Mucosa of gallbladder (tissue), 1 donor: ENCODE measurements at places on chromosomes 5 and 9.

- DNase-seq: no peak
Measured at GRCh38 chr9:99466104-99466503, 244.0 kb downstream of the SEC61B start.

DNA sequence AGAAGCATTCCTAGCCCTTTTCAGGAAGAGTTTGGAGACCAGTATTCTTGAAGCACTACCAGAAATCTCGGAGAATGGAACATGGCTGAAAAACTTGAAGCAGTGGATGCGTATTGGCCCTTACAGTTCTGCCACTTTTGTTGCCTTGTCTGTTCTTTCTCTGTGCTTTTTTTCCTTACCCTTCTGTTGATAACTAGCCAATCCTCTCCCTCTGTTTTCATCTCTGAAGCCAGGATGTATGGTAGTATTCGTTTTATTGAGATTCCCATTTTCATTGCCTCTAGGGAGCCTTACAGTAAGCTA is 564 bp upstream of the CCNH start:
- no peak for DNase-seq

- DNase-seq: no peak
Measured at GRCh38 chr9:70586476-70586875, 172.0 kb upstream of the KLF9 start.

DNA sequence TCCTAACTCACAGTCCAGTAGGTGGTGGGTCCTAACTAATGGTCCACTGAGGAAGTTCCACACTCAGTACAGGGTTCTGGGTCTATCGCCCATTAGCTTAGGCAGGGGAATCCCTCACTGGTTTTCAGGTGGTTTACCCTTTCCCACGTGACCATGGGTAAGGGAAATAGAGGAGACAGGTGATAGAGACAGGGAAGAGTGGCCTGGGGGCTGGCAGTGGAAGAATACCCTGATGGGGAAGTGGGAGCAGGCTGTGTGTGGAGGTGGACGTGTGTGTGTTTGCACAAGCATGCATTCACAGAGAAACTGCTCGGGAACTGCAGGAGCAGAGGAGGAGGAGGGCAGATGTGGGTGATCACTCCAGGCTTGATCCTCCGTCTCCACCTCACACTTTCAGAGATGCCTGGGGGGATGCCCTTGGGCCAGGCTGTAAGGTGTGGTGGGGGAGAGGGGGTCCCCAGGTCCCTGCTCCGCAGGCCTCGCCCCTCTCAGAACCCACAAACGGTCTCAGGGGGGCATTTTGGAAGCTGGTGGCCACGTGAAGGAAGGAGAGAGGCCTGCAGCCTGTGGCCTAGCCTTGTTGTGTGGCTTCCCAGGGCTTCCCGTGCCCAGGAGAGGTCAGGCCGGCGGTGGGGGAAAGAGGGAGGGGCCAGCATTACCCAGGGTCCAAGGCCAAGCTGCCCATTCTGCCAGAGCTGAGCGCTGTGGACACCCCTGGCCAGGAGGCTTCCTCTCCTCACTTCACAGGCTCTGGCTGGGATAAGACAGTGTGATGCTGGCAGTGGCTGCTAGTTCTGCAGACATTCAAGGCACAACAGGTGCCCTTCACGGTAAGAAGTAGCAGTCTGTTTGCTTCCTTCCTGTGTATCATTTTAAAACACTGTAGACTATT is 80.0 kb downstream of the OTULIN start:
- no peak for DNase-seq

- DNase-seq: peak; percentile 60
Measured at GRCh38 chr5:112958093-112959088, 18.2 kb upstream of the DCP2 start.

- no peak for DNase-seq
Measured at GRCh38 chr9:110329639-110330230, 7.9 kb downstream of the TXNDC8 start.

GRCh38 chr9:111095441-111095840 is 57.2 kb upstream of the LPAR1 start:
- DNase-seq: no peak

- no peak for DNase-seq
Measured at GRCh38 chr9:2231101-2231500, 216.0 kb downstream of the SMARCA2 start.

DNA sequence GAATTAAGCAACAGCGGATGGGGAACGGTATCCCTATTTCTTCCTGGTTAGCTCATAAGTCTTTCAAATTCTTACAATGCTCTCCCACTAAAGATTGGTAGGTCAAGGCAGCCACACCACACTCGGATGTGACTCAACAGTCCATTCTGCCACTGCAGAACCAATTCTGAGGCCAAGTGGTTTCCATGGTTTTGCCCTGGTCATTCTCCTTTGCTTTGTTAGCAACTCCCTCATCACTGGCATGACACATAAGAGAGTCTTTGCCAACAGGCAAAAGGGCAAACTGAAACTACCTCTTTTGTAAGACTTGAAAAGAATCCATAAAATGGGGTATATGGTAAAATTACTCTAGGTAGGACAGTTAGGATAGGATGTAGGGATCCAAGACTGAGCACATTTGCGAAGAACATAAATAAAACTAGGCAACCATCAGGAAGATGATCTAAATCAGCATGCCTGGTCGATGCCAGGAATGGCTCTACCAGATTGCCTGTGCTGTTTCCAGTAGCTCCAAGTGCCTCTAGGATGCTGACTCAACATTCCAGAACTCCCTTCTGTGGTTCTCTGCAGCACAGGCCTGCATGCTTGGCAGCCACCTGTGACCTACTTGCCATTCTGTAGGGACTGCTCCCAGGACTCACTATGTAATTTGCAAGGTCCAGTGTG is 105.4 kb downstream of the DCP2 start:
- DNase-seq: no peak

GRCh38 chr5:135324897-135325650 is 74.0 kb downstream of the MACROH2A1 start:
- DNase-seq: no peak

DNA sequence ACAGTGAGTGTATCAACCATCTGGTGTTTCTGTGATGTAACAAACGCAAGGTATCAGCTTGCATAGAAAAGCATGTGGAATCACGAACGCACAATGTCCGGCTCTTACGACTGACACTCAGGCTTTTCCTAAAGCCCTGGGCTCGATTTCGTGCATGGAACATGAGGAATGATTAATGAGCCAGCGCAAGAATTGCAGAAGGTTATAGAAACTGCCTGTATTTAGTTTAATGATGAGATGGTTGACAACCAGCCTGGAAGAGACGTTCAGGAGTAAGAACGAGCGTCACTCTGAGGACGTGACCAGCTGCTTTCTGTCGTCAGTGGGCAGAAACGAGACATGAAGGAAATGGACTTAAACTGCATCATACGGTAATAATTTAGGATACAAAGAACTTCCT is 497.6 kb downstream of the IRX1 start:
- DNase-seq: no peak

GRCh38 chr5:79508354-79508753 is 5.6 kb downstream of the HOMER1 start:
- no peak for DNase-seq

- no peak for DNase-seq
Measured at GRCh38 chr5:115573133-115573532, 28.6 kb upstream of the FEM1C start.

DNA sequence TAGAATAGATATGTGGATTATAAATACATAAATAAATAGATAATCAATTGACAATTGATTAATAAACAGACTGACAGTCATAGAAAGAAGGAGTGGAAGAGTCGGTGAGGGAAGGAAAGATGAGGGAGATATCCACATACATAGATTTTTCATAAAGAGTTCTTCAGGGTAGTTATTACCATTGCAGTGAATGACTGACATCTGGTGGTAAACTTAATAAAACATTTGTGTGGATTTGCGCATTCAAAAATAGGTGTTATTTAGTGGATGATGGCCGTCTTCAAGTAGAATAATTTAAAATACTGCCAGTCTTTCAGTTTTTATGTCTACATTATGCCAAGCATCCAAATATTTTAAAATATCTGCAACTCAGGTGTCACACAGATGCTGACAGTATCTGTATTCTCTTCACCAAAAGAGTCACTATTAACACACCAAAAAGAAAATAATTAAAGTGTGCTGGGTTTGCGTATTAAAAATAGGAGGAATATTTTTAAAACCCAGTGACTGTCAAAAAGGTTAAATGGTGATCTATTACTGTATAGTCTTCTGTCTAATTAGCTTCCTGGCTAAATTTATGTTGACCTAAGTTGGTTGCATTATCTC is 78.8 kb downstream of the GIN1 start:
- DNase-seq: no peak

DNA sequence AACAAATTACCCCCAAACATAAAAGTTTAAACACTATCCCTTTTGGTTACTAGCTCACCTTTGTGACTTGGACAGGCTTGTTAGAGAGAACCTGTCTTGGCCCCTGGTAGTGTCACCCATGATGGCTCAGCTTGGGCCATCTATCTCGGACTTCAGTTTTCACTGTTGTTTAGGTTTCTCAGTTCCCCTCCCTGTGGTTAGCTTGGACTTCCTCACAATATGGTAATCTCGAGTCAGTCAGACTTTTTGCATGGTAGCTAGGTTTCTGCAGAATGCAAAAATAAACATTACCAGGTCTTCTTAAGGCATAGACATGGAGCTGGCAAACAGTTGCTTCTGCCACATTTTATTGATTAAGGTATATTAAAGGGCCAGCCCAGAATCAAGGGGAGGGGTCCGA is 324.3 kb upstream of the RORB start:
- no peak for DNase-seq

GRCh38 chr9:115671963-115672305 is 481.7 kb upstream of the PAPPA start:
- no peak for DNase-seq

DNA sequence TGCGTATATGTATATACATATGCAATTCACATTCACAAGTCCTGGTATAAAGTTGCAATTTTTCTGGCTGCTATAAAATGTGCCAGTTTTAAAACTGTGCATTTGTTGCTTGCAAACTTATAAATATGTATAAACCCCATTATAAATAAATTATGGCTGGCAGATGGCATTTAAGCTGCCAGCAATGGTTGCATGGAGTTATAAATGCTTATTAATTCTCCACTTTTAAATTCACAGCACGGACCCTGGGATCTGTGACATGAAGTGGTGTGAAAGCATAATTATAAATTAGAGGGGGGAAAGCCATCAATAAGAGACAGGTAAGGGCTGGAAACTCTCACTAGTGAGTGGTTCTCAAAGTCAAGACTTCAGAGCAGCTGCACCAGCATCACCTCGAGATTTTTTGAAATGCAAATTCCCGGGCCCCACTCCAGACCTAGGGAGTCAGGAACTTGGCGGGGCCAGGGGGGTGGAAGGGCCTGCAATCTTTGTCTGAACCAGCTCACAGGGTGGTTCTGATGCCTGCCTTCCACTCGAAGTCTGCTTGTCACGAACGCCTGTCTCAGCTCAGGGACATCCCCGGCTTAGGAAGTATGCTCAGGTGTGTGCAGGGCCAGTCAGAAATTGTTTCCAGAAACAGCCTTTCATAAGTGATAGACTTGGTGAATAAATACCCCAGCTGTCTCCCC is 16.9 kb downstream of the S1PR3 start:
- DNase-seq: no peak

DNA sequence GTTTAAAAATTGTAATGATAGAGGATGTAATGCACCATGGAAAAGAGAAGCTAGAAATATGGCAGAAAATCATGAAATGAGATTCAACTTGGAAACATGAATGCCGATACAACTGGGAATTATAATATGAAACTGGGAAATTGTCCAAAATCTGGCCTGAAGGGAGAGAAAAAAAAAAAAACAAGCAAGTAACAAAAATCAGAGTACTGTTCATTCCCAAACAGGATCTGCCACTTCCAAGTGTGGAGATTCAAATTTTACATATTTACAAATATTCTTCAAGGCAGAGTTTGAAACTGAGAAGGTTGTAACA is 56.6 kb upstream of the MOCS2 start:
- DNase-seq: no peak

- DNase-seq: no peak
Measured at GRCh38 chr5:138709202-138709601, 44.0 kb upstream of the CTNNA1 start.

- no peak for DNase-seq
Measured at GRCh38 chr9:20040991-20041696, 252.3 kb upstream of the SLC24A2 start.

DNA sequence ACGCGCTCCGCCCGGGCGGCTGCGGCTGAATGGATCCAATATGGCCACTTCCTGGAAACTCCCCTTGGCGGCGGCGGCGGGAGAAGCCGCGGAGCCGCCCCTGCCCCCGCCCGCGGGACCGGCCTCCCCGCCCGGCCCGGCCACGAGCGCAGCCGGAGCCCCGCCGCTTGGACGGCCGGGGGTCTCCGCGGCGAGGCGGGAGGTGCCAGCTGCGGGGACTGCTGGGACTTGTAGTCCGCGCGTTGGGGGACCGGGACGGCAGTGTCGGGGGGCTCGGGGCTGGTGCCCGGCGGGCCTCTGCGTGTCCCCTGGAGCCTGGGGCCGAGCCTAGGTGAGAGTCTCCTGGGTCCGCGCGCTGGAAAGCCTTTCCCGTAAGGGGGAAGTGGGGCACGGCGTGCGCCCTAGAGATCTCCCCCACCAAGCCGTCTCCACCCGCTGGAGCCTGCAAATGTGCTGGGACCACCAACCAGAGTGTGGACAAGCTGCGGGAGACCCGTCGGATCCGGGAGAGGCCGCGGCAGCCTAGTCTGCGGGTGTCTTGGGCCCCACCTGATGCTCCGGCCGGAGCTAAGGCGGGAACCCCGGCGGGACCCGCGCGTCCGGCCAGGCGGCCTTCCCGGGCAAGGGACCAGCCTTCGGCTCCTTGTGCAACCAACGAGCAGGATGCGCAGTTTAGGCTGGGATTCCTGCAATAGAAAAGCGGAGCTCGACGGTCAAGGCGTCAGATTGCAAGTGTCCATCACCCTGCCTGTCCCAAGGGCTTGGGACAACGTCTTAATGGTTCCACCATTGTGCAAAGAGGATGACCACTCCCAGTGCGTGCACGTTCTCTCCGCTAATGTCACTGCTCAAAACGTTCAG is at the start of gene SEPTIN8:
TSS of gene SEPTIN8 (minus strand) at position 31 of the 861 bp plus-strand sequence. CDS start 102 bp downstream, outside the sequence.
- DNase-seq: peak; percentile 32

DNA sequence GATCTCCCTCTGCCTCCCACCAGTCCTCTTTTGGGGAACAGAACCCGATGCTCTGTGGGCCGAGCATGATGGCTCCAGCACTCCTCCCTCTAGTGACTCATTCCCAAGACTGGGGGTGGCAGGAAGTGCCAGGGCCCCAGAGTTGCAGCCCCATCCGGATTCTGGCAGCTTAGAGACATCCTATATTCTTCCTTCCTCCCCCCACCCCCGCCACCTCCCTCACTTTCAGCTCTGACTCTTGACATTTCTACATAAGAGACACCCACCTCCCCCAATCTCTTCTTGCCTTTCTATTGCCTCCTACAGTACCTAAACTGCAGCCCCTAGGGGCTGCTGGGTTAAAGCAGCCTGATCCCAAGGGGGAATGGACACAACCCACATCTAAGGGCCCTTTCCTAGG is 47.1 kb upstream of the MATR3 start:
- no peak for DNase-seq

GRCh38 chr5:33563983-33564908 is 123.5 kb downstream of the TARS1 start:
- DNase-seq: no peak
